ENCODE measurements at places on chromosomes 3 and 15.

GRCh38 chr3:98967758-98968157 lies 66.3 kb upstream of the DCBLD2 start:
- no peak for DNase-seq

GRCh38 chr15:73952913-73953750 lies 26.9 kb downstream of the LOXL1 start:
- no peak for DNase-seq

DNA sequence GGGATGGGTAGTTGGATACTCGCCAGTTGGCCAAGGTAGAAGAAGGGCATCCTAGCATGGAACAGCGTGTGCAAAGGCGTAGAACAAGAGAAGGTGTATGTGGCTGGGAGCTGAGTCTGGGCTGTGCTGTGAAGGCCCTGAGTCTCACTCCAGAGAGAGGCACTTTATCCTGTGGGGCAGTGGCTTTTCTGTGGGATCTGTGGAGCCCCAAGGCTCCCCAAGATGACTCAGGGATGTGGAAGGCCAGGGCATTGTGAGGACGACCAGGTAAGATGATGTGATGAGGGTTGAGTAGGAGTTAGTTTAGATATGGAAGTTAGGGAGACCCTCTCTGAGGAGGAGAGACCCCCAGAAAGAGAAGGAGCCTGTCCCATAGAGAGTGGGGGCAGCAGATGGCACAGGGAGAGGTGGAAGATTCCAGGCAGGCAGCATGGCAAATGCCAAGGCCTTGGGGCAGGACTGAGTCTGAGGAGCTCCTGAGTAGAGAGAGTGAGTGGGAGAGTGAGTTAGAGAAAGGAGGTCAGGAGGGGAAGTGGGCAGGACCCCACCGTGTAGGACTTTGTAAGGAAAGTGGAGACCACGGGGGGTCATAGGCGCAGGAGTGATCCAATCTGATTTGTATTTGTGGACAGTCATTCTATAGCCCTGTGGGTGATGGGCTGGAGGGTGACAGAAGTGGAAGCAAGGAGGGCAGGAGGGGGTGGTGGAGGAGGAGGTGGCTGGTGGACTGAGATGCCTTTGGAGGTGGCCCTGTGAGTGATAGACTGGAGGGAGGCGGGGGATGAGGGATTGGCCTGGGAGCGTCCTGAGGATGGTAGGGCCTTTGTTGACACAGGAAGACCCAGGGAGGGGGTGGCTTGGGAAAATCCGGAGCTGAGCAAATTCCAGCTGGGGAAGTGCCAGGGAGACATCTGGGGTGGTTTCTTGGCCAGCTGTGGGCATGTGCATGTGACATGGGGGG lies 50.3 kb downstream of the FBLN2 start:
- no peak for DNase-seq

DNA sequence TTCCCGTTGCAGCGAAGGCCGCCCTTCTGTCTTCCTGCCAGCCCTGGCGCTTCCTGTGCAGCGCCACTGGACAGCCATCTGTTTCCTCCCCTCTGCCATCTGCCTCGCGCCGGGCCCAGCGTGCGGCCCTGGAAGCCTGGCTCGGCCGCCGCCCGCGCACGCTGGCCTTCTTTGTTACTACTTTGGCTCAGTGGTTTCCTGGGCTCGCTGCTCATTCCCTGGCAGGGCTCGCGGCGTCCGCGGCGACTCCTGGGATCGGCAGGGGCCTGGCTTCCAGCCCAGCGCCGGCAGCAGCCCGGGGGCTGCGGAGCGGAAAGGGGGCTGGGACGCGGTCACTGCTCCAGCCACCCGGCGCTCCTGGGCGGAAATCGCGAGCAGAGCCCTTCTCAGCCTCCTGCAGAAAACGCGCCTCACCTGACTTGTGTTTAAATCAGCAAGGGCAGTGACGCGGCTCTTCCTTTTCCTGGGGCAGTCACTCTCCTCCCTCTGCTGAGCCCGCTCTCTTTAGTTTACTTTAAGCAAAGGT lies 10.0 kb downstream of the CMTM7 start:
- DNase-seq = no peak

DNA sequence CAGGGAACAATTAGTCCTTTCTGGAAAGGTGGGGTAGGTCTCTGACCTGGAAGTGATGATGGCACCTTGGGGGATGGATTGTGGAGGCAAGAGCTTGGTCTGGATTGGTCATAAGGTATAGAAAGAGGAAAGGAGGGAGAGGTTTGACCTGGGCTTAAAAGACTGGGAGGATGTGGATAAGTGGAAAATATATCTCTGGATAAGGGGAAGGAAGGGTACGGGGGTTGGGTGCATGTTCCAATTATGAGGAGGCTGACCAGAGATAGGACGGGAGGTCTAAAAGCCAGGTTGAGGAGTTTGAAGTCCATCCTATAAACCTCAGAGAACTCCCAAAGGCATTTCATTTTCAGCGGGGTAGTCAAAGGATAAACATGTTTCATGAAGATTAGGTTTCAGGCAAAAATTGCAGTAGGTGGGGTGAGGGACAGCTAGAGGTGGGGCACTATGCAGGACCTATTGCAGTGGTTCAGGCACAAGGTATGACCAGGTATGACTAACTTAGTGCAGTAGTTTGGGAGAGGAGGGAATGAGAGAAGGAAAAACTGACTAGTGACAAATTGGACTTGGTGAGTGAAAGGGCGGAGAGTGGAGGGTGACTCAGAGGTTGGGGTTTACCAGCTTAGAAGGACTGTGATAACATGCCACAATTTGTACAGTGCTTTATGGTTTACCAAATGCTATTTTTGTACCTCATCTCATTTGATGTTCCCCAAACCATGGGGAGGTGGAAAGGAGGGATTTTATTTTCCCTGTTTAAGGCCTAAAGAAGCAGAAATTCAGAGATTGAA lies 10.7 kb downstream of the PDE8A start:
- no peak for DNase-seq

DNA sequence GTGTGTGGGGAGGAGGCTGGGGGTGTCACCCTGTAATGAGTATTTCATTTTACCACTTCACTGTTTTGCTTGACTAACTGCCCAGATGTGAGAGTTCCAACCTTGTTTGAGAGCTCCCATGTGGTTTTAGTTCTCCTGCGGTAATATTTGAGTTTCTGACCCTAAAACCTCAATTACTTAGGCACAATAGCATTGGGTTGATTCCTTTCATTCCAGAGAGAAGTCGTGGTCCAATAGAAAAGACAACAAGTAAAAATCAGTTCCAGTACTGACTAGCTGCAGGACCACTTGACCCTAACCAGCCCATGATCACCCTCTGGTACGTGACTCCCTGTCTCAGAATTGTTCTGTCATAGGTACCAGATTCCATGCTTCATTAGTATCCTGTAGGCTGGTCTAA lies 630.4 kb downstream of the CADM2 start:
- DNase-seq = no peak

GRCh38 chr15:67148196-67148701 lies 82.8 kb downstream of the SMAD3 start:
- DNase-seq = no peak

GRCh38 chr15:61681676-61682075 lies 378.6 kb downstream of the VPS13C start:
- no peak for DNase-seq

GRCh38 chr15:80660119-80660518 lies 35.0 kb upstream of the ABHD17C start:
- DNase-seq = no peak

DNA sequence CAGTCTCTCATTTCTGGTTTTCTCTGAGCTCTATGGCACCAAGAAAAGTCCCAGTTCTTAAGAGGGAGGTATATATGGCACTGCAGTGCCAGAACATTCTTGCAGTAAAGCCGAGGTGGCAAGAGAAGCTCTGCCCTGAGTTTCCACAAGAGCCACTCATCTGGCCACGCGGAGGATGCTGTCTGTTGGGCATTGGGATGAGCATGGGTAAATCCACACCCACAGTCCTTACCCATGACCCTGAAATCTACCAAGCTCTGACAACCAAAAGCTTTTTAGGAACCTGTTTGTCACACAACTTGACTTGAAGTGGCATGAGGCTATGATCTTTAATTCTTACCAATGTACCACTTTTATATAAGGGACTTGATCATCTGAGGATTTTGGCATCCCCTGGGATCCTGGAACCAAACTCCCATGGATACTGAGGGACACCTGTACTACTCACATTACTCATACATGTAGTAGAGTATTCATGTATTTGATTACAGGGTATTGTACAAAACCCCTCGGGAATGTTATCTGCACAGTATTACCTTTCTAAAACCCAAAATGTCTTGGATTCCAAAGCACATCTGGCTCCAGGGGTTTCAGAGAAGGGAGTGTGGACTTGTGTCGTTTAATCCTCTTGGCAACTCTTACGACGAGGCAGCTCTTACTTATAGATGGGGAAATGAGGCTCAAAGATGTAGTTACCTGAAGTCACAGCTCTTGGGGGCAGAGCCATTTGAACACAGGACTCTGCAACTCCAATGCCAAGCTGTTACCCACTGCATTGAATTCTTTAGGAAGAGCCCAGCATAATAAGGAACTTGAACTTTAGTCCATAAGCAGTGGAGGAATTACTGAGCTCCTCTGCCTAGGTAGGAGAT lies 8.8 kb downstream of the RPL32 start:
- DNase-seq = no peak

- no peak for DNase-seq
Observed at GRCh38 chr15:44545913-44546802, 9.2 kb downstream of the EIF3J start.

DNA sequence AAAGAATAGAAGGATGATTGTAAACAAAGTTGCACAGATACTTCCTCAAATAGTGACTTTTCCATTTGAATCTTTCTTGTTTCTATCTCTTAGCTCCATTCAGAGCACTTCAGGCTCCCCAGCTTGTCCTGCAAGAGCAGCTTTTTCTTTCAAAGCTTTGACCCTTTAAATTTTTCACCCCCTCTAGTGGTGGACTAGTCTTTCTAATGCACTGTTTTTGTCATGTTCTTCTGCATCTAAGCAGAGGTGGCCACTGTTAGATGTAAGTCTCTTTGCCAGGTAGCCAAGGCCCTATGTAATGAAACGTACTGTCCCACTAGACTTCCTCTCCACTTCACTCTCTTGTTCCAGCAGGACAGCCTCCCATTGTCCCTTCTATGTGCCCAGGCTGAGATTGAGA lies 74.0 kb upstream of the MANF start:
- DNase-seq = no peak

DNA sequence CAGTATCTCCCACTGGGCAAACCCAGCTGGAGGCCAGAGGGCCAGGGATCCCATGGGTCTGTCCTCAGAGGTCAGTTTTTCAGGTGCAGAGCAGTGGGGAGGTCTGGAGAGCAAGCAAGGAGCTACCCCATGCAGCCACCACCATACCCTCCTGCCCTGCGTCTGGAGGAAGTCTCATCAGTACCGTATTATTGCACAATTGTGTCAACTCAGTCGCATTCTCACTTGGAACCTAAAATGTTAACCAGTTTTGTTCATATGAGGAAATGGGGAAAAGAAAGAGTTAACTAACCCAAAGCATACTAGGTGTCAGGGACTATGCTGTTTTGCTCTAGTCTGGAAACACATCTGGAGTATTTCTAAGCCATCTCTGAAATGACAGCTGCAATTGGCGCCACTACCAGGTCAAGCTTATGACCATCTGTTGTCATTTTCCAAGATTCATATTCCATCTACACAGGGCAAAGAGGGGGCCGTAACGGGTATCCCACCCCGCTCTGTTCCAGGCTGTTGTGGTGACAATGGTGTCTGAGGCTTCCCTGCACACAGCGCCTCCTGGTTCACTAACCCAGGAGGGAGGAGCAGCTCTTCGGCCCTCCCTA lies 16.9 kb upstream of the APBA2 start:
- DNase-seq = no peak

- no peak for DNase-seq
Observed at GRCh38 chr3:139353920-139354556, 10.2 kb downstream of the MRPS22 start.

- no peak for DNase-seq
Observed at GRCh38 chr15:89487791-89488190, 8.6 kb downstream of the RHCG start.

DNA sequence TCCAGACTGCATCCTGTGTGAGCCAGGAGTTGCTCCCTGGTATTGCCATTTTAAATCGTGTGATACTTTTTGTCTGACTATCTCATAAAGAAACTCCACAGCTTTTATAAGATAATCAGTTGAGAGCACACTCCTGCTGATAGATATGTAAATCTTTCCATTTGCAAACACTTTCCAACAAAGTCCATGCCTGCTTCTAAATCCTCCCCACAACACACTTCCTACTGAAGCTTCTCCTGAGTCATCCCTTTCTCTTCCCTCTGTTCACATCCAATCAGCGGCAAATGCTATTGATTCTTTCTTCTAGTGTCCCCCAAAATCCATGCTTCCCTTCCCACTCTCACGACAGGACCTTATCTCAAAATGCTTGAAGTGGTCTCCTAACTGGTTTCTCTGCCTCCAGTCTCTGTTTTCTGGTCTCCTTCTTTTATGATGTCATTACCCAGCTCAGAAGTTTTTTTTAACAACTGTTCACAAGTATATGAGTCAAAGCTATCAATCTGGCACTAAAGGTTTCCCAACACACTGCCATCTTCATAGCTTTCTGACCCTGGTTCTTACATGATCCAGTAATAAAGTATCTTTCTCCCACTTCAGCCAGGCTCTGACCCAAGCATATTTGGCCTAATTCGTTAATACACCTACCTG lies 4.5 kb upstream of the WWTR1 start:
- DNase-seq = no peak

- no peak for DNase-seq
Observed at GRCh38 chr15:35167675-35168074, 82.6 kb upstream of the NANOGP8 start.

- no peak for DNase-seq
Observed at GRCh38 chr3:7307410-7307809, 446.5 kb downstream of the GRM7 start.

- DNase-seq = no peak
Observed at GRCh38 chr3:129039271-129040038, 21.1 kb upstream of the GP9 start.

DNA sequence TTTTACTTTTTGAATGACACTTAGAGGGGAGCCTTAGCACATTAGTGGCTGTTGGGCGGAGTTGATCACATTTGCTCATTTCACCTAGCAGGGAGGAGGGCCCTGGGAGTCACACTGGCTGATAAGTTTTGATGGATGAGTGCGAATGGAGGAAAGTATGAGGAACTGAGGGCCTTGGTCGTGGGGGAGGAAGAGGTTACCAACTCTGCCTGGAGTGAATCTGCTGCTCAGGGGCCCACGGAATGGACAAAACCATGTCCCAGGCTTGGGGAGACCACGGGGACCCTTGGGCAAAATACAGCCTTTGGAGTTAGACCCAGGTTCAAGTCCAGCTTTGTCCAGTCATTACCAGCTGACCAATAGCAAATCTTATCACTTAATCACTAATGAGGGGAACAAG lies 5.1 kb upstream of the FLNB start:
- no peak for DNase-seq

DNA sequence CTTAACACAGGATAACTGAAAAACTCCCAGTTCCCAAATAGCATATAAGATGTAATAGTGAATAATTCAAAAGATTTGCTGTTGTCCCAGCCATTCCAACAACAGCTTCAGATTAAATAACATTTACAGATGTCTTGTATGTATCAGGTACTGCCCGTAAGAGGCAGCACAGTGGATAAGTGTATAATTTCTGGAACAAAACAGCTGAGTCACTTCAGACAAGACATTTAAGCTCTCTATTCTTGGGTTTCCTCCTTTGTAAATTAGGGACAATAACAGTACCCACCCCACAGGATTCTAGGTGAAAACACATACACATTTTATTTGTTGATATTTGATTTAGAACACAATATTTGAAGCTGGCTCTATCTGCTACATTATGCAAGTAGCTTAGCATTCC lies 2.6 kb upstream of the WWTR1 start:
- no peak for DNase-seq

- no peak for DNase-seq
Observed at GRCh38 chr3:59818033-59818918, 768.5 kb upstream of the CFAP20DC start.
